ENCODE measurements at places on chromosomes 5 and 9. TPM values are rescaled to one million over a fixed set of nuclear protein-coding genes. Genes with fewer than 3 reads are reported as not detected.

DNA sequence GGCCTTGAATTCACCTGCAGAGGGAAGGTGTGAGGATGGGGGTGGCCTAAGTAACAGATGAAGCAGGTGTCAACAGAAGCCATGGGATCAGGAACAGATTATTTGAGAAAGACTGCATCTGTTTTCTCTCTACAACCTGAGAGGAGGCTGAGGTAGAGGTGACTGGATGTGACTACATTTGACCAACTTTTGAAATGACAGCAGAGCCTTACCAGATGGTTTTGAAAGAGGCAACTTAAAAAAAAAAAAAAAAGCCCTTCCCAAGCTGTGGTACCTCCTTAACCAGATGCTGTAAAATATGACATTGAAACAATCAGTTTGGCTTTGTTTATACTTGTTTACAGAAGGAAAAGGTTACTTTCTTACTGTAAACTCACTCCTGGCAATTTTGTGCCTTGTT, 108.6 kb downstream of the TRIO start:
- no peak for DNase-seq

DNA sequence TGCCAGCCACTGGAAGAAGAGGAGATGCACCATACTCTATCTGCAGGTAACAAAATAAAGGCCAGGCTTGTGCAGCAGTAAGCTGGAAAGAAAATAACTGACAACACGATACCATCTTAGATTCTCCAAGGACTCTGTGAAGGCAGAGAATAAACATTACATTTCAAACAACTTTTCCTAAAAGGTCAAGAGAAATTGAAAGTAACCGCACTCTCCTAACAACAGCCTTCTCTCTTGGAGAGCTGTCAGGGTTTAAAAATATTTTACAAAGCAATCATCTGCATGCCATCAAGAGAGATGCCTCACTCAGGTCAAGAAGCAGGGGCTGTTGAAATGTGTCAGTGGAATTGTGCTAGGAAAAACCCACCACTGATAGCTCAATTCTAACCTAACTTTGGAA, 13.5 kb upstream of the TTLL11 start:
- DNase-seq = no peak

- DNase-seq = no peak
Observed at GRCh38 chr5:39857041-39857440, 432.3 kb upstream of the DAB2 start.

DNA sequence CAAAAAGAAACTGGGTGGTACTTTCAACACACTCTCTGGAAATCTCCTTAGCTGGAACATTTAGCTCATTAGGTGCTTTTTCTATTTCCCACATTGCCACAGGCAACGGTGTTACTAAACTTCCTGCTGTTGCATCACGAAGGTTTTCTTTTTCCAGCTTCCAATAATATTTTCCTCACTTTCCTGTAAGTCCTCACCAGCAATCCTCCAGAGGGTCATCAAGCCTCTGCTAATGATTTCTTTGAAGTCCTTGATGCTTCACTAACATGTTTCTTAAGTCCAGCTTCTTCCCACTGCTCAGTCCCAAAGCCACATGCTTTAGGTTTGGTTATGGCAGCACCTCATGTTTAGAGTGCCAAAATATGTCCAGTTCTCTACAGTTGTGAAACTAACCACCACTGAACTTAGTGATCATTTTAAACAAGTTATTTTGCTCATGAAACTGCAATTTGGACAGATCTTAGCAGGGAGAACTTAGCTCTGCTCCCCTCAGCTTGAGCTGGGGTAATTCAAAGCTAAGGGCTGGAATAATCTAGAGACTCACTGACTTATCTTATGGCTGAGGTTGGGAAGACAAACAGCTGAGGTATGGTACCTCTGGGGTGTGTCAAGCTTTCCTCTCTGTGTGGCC, 39.9 kb upstream of the RETREG1 start:
- DNase-seq = no peak

DNA sequence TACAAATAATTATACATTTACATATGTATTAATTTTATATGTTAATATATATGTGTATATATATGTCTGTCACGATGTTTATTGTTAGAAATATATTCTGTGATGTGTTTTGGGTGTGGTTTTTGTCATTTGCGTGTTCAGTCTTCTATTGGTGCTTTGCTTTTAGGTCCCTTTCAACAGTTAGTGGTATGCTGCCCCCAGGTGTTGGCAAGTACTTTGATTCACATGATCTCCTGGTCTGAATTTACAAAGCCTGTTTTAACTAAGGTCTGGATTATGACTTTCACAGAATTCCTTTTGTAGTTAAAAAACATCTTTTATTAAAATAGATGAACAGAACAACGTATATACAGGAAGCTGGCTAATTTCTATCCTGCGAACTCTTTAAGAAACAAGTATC, 271.5 kb downstream of the CCDC171 start:
- DNase-seq = peak; percentile 17

GRCh38 chr9:124595743-124596142, 88.5 kb upstream of the NR5A1 start:
- DNase-seq = no peak

DNA sequence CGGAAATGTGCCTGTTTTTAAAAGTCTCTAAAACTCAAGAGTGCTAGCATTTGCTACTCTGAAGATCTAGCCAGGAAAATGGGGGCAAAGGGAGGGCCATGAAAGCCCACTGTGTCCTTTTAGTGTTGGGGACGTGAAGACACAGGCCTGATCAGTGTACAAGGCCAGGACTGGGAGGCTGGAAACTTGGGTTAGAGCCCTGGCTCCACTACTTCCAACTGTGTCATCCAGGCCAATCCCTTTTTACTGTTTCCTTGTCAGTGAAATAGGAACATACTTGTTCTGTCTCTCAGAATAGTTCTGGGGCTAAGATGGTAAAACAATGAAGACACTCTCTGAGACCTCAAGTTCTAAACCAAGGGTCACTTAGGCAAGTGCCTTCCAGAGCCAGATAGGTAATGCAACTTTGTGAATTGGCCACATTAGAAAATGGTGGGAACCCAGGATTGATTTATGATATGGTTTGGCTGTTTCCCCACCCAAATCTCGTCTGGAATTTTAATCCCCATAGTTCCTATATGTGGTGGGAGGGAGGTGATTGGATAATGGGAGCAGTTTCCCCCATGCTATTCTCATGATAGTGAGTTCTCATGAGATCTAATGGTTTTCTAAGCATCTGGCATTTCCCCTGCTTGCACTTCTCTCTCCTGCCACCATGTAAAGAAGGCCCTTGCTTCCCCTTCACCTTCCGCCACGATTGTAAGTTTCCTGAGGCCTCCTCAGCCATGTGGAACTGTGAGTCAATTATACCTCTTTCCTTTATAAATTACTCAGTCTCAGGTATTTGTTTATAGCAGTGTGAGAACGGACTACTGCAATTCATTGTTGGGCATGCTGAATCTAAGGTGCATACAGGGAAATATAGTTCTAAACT, 30.4 kb upstream of the B4GALT1 start:
- DNase-seq = no peak

DNA sequence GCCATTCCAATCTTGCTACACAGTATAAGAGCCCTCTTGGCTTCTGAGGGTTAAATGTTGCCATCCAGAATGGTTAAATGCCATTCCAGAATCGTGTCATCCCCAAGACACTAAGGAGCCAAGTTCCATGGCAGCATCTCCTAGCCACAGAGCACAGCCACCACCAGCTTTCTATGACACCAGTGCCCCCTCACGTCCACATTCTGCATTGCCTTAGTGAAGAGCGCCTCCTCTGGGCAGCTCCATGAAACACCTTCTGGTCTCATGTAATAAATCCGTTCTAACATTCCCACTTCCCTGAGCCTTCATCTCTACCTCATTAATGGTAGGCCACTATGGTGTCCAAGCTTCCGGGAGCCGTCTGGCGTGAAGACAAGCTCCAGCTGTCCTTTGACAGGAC, 12.4 kb downstream of the CBY3 start:
- DNase-seq = peak; percentile 59

DNA sequence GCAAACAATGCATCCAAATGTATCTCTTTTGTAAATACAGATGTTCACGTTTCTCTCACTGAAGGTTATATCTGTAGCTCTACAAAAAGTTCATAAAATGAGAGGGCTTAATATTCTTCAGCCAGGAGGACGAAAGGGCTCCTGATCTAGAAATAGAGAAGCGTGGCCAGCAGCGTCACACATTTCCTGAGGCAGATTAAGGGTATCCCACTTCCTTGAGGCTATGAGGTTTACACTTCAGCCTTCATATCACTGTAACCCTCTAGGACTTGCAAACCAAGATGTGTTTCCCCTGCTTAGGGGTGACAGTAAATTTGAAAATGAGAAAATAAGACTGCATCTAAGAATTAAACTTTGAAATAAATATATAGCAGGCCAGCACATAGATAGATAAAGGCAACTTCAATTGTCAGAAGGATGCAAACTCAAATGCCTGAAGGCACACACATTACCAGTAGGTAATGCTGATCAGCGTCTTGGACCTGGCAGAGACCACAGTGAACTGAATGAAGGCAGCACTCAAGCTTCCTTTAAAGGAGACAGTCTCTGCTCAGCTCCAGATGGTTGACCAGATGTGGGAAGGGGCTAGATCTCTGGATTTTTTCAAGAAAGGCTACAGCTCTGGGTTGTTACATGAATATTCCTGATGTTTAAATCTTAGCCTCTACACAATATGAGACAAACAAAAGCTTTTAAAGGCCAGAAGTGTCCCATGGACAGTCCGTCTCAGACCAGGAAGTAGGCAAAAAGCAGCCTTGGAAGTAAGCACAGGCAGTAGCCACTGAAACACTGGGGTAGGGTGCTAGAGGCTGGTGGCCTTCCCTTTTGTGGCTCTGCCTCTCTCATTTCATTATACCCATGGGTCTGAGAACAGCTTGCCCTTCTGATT, 197.7 kb downstream of the MCTP1 start:
- DNase-seq = no peak

- DNase-seq = no peak
Observed at GRCh38 chr5:90949469-90950358, 391.1 kb downstream of the ADGRV1 start.

DNA sequence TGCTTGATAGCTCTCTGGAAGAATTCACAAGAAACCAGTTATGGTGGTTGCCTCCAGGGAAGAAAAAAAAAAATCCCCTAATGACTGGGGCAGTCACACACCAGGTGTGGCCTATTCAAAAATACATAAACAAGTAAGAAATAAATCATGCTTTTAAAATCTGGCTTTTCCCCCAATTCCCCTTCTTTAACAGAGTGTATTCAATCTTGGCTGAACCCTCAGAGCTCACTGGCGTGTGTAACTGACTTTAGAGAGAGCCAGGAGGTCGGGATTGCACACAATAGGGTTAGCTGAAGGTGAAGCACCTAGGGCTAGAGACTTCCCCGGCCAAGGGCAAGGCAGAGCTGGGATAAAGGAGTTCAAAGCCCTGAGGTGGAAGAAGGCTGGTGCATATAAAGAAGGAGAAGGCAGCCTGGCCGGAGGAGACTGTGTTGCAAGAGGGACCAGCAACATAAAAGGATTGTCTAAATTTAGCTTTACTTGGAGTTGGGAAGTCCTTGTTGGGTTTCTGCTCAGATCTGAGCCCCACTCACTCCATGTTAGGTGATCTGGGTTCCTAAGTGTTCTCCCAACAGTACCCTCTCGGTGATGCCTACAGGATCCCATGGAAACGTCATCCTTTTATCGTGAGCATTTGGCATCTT, 19.7 kb downstream of the FNBP1 start:
- peak; percentile 55 for DNase-seq

DNA sequence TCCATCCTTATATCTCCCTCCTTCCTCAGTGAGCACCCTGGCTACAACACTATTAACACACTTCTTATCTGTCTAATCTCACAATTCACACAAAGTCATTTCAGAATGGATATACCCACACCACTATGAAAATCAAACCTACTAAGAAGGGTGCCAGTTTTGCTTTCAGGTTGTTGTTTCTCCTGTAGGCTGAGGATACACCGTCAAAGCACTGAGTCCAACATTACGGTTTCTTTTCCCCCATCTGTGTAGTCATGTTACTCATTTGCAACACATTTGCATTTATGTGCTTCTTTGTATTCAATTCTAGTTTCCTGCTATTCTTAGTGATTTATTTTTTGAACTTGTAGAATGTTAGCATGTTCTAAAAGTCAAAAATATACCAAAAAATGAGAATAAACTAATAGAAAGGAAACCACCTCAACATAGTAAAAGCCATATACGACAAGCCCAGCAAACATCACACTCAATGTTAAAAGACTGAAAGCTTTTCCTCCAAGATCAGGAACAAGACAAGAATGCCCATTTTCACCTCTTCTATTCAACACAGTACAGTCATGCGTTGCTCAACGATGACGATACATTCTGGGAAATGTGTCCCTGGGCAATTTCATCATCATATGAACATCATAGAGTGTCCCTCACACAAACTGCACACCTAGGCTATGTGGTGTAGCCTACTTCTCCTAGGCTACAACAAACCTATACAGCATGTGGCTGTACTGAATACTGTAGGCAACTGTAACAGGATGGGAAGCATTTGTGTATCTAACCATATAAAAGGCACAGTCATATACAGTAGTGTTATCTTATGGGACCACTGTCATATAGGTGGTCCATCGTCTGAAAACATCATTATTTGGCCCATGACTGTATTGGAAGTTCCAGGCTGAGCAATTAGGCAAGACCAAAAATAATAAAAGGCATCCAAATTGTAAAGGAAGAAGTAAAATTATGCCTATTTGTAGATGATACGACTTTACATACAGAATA, 6.3 kb downstream of the ROR2 start:
- no peak for DNase-seq

DNA sequence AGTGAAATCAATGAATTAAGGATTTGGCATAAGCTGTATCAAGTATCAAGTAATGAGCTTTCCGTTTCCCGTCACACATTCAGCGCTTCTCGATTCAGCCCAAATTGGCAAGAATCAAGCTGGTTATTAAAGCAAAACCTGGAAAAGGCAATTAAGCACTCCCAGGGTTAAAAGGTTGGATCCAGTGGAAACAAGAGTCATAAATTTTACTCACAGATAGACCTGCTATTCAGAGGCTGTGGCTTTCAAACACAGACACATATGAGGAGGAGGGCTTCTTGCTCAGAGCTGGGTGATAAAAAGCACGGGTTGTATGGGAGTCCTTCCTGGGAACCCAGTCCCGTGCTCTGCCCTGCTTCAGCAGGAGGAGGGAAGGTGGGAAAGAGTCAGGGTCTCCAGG, 112.3 kb upstream of the CXCL14 start:
- DNase-seq = no peak

HK3 gene
- not detected for total RNA-seq

FRMD3 gene
- 0.65 TPM for total RNA-seq

SLC28A3 gene
- not detected for total RNA-seq

TSSK1B gene
- not detected for total RNA-seq

CNTFR gene
- not detected for total RNA-seq

ARHGEF37 gene
- total RNA-seq = 1.7 TPM

GLRA1 gene
- not detected for total RNA-seq
